ENCODE measurements at places on chromosomes 16 and 17. TPM values are rescaled to one million over a fixed set of nuclear protein-coding genes. Genes with fewer than 3 reads are reported as not detected.

DNA sequence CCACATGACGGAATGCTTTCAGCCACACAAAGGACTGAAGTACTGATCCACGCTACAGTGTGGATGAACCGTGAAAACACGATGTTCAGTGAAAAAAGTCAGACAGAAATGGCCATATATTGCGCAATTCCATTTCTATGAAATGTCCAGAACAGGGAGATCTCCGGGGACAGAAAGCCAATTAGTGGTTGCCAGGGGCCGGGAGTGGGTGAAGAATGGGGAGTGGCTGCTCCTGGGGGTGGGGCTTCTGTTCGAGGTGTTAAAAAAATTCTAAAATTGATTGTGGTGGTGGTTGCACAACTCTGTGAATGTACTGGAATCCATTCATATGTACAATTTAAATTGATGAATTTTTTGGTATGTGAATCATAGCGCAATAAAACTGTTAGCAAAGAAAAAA, 154.8 kb upstream of the HSBP1 start:
- H3K4me3 ChIP-seq: no peak overlapping the region
- H3K4me1 ChIP-seq: no peaks in the 10 kb centered on the region
- DNase-seq: no peak
- no peak overlapping the region for H3K27ac ChIP-seq

GRCh38 chr17:76154936-76155845, 14.1 kb upstream of the FOXJ1 start:
- DNase-seq: no peak
- H3K27ac ChIP-seq: no peak overlapping the region
- H3K4me3 ChIP-seq: no peak overlapping the region
- H3K36me3 ChIP-seq: no peaks in the 10 kb centered on the region
- H3K27me3 ChIP-seq: no peaks in the 10 kb centered on the region

- H3K27ac ChIP-seq: no peak overlapping the region
- H3K36me3 ChIP-seq: no peaks in the 10 kb centered on the region
- DNase-seq: no peak
- H3K4me3 ChIP-seq: no peak overlapping the region
Measured at GRCh38 chr17:40453881-40454612, 10.8 kb downstream of the IGFBP4 start.

Gene NPIPB12
- total RNA-seq: 55.3 TPM

Gene TAC4
- total RNA-seq: not detected

DNA sequence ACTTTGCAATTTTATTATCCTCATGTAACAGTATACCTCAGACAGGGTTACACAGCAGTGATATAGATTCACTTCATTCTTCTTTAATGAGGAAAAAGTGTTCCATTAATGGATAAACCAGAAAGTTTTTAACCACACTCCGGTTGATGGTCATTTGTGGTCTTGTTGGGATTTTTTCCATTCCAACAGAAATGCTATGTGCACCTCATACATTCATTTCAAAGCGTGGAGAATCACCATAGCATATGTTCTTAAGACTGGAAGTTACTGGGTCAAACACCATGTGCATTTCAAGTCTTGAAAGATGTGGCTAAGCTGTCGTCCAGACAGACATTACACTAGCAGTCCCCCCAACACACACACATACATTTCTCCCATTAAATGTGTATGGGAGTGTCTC, 245.8 kb upstream of the CDH5 start:
- no peaks in the 10 kb centered on the region for H3K36me3 ChIP-seq
- no peaks in the 10 kb centered on the region for H3K4me1 ChIP-seq
- no peak overlapping the region for H3K4me3 ChIP-seq

Gene KRTAP2-3
- total RNA-seq: not detected

DNA sequence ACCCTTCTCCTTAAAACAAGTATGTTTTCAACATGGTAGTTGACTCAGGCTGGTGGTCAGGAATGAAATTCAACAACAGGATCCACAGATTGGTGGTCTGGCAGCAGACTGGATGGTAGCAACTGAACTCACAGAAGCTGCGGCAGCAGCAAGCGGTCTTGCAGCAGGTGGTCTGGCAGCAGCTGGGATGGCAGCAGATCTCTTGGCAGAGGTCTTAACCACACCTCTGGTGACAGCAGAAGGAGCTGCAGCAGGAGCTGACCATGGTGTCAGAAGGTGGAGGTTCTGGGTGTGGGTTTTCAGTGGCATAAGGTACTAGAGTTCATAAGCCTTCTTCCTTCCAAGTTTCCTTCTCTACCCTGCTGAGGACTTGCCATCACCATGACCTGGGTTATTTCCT, 2.2 kb upstream of the KRTAP4-1 start:
- H3K36me3 ChIP-seq: no peaks in the 10 kb centered on the region
- no peak overlapping the region for H3K4me3 ChIP-seq
- peaks cover 6% of the 10 kb centered on the region for H3K27me3 ChIP-seq
- DNase-seq: no peak

DNA sequence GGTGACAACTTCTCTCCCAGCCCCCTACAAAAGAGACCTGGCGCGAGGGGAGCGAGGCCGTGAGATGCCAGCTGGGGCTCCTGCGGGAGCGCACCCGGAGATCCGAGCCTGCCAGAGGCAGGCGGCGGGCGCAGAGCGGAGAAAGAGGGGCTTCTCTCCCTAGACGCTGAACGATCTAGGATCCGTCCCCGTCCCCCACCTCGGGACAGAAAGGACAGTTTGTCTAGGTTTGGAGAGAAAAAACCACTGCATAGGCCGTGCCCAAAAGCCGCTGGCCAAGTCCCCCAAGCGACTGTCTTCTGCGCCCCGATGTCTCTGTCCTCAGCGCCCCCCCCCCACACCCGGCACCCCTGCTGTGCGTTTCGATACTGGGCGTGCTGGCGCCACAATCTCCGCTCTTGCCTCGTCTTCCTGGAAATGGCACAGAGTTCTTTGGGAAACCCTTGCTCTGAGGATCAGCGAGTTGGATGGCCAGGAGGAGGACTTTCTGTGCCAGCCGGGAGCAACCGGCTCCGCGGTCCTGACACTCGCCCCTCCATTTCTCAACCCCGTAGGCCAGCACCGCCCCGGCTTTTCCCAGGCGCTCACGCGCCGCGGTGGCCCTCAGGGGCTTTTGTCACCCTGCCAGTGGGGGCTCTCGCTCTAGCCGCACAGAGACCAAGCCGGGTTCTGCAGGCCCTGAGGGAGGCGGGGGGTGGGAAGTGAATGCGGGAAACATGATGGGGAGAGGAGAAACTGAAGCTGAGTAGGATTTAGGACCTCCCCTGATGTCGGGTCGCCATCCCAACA, 1.0 kb downstream of the SSTR2 start:
- no peak for DNase-seq
- H3K4me3 ChIP-seq: peak overlapping the region; percentile 44
- H3K27ac ChIP-seq: peak overlapping the region; percentile 25
- peaks cover 18% of the 10 kb centered on the region for H3K4me1 ChIP-seq

DNA sequence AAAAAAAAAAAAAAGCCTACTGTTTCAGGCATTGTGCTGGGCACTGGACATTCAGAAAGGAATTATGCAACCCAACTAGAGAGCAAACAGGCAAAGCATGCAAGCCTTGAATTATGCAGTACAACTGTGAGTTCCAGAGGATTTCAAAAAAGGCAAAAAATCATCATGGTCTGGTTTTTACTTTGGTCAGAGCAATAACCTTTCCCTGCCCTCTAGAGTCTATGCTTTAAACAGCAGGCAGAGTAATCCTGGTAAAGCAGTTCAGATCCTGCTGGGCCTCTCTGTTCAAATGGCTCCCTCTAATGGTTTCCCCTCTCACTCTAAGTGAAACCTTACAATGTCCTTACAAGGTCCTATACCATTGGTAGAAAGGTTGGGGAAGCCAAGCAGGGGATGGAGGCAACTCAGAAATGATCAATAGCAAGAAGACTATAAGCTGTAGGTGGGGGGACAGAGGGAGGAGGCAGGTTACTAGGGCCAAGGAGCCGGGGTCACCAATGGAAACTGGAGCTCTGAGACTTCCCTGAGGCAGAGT, 4.6 kb upstream of the TAF15 start:
- H3K27ac ChIP-seq: no peak overlapping the region
- H3K4me3 ChIP-seq: no peak overlapping the region
- no peaks in the 10 kb centered on the region for H3K27me3 ChIP-seq
- DNase-seq: peak; percentile 74
- peaks cover 8% of the 10 kb centered on the region for H3K4me1 ChIP-seq
- H3K36me3 ChIP-seq: no peaks in the 10 kb centered on the region

GRCh38 chr16:53007095-53007494, 45.6 kb downstream of the CHD9NB start:
- no peak overlapping the region for H3K4me3 ChIP-seq
- no peak for DNase-seq
- no peaks in the 10 kb centered on the region for H3K36me3 ChIP-seq
- H3K4me1 ChIP-seq: no peaks in the 10 kb centered on the region

DNA sequence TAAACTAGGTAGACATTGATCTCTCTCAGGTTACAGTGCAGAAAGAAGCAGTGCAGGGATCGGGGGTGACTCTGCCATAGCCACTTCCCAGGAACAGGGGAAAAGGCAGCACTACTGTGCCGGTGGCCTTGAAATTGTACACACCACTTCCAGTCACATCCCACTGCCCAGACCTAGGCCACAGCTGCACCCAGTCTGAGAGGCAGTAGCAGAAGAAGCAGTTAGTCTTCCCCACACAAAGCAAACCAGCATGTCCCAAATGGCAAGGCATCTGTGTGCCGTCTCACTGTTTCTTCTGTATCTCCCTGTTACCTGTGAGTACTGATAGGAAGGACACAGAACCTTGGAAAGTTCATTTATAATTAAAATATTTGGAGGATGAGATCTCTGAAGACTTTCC, 47.0 kb downstream of the TMC6 start:
- H3K27ac ChIP-seq: no peak overlapping the region
- DNase-seq: no peak
- H3K27me3 ChIP-seq: no peaks in the 10 kb centered on the region
- H3K4me1 ChIP-seq: no peaks in the 10 kb centered on the region
- H3K36me3 ChIP-seq: no peaks in the 10 kb centered on the region

Gene SLFN13
- 56.5 TPM for total RNA-seq

DNA sequence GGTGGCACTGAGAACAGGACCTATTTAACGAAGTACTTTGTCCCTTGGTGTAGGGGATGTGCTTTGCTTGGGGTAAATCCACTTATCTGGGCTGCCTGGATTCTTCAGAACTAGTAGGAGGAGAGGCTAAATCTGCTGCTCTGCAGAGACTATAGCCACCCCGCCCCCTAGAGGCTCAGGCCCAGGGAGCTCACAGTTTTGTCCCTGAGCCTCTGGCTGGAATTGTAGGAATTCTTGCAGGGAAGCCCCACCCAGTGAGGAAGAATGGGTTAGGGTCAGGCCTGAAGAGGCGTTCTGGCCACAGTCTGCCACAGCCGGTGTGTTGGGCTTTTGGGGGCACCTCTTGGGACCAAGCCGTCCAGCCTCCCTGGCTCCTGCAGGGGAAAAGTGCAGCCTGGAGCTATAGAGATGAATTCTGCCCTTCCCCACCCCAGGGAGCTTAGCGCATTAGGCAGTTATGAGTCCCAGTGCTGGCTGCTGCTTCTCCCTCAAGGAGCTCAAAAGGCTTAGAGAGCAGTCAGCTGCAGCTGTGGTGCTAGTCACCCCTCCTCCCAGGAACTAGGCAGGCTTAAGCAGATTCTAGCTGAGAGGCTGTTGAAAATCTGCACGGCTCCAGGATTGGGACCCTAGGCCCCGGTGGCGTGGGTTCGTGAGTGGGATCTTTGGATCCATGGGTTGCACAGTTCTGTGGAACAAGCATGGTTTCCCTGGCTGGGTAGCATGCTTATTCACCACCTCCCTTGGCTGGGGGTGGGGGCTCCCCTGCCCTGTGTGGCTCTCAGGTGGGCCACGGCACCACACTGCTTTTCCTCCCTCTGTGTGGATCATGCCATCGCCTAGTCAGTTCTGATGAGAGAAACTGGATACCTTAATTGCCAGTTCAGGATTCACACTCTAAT, 237.4 kb upstream of the TOM1L1 start:
- no peak overlapping the region for H3K27ac ChIP-seq
- no peaks in the 10 kb centered on the region for H3K4me1 ChIP-seq
- DNase-seq: no peak
- no peaks in the 10 kb centered on the region for H3K36me3 ChIP-seq
- H3K4me3 ChIP-seq: no peak overlapping the region
- H3K27me3 ChIP-seq: no peaks in the 10 kb centered on the region

DNA sequence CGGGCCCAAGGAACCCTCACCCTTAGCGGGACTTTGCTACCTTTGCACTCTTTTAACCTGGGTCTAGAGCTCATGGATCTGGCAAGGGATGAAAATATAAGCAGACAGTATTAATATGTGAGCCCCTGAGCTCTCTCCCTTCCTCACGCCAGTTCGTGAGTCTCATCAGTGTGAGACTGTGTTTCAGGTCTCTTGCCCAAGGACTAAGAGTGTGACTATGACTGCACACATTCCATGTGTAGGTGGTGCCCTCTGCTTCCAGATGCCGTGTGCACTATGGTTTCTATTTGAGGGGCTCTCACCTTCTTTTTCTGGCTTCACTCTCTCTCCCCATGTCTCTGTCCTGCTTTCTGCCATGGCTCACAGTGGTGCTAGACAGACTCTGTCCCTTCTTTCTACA, 40.5 kb downstream of the DHRS7B start:
- no peak overlapping the region for H3K27ac ChIP-seq
- DNase-seq: no peak
- H3K36me3 ChIP-seq: no peaks in the 10 kb centered on the region
- no peak overlapping the region for H3K4me3 ChIP-seq
- no peaks in the 10 kb centered on the region for H3K27me3 ChIP-seq

GRCh38 chr17:55238931-55239297, 25.8 kb upstream of the HLF start:
- peak overlapping the region; percentile 77 for H3K4me3 ChIP-seq
- DNase-seq: no peak
- H3K4me1 ChIP-seq: 0 out of 2 replicates have a peak, but pooled peaks cover 5% of the 10 kb centered on the region

DNA sequence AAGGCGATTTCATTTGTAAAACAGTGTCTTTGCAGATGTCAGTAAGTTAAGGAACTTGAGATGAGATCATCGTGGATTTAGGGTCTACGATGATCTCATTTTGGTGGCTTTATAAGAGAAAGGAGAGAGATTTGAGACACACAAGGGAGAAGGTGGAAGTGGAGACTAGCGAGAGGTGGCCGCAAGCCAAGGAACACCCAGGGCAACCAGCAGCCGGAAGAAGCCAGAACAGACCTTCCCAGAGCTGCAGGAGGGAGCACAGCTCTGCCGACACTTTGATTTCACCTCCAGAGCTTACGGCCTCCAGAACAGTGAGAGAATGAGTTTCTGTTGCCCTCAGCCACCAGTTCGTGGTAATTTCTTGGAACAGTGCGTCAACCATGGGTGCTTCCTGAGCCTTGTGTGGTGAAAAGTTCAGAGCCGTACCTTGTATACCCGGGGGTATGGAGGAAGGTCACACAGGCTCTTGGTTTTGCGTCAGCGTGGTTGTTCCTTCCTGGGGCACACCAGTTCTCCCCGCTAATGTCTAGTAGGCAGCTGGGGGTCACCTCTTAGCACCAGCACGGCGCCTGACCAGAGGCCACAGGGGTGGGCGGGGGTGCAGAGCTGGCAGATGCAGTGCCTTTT, 12.9 kb upstream of the SEC14L1 start:
- H3K4me1 ChIP-seq: peaks cover 95% of the 10 kb centered on the region
- H3K27ac ChIP-seq: peak overlapping the region; percentile 95
- no peaks in the 10 kb centered on the region for H3K36me3 ChIP-seq

DNA sequence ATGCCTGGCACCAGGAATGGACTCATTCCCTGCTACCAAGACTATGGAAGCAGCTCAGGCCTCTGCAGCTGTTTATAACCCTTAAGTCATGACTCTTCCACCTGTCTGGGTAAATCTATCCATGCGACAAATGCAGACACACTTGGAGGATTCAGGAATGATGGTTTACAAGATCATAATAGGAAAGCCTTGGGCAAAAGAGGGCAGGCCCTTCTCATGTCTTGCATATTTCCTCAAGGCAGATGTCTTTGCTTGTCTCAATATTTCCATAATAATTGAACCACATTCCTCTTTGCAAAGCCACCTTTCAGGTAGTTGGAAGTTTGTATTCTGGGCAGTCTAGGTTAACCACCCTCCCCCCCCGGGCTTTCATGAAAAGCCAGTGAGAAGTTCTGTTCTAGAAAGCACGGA, 884 bp upstream of the JPT1 start:
- H3K36me3 ChIP-seq: peaks cover 11% of the 10 kb centered on the region
- no peaks in the 10 kb centered on the region for H3K27me3 ChIP-seq
- DNase-seq: no peak

Measured in Panc1 (cell line).